ENCODE measurements at places on chromosomes 1 and 21.

DNA sequence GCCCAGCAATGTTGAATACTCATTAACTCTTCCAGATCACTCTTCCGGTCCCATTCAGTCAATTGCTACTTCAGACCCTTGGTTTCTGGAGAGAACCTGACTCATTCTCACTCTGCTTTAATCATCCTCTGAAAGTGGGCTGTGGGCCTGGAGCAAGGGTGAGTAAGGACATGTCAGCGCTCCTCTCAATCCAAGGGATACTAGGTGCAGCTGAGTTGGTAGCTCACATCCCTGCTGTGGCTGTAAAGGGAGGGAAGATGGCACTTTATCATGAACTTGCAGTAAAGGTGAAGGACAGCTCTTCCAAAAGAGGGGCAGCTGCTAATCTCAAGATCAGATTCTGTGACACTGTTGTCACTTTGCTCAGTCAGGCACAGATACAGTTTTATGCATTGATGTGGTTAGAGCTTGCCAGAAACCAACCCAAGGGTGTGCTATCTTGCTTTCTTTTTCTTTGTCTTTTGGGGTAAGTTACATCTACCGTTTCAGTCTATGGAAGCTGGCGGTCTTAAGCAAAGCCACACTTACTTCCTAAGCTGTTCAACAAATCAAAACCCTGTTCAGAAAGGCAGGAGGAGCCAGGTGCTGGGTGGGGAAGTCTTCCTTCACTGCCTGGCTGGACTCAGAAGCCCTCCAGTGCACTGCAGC lies 26.5 kb upstream of the NTPCR start:
- DNase-seq: peak; percentile 31

- DNase-seq: no peak
Observed at GRCh38 chr1:201191653-201192260, 1.1 kb downstream of the IGFN1 start.

DNA sequence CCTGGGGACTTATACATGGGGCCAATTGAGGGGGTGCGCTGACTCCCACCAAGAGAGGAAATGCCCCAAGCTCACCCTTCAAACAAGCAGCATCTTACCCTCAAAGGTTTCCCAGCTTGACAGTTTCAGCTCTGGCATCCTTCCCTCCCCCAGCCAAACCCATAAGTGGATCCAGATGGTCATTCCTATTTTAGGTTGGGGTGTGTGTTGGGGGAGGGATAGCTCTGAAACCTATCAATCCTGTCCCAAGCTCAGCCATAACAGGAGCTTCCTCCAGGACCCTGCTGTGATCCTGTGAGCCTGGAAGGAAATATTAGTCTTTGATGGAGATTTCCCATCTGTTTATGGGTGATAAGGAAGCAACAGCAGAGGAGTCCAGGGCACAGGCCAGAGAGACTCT lies 3.4 kb upstream of the TMEM222 start:
- DNase-seq: no peak

GRCh38 chr1:38083541-38083940 lies 36.9 kb upstream of the POU3F1 start:
- no peak for DNase-seq

DNA sequence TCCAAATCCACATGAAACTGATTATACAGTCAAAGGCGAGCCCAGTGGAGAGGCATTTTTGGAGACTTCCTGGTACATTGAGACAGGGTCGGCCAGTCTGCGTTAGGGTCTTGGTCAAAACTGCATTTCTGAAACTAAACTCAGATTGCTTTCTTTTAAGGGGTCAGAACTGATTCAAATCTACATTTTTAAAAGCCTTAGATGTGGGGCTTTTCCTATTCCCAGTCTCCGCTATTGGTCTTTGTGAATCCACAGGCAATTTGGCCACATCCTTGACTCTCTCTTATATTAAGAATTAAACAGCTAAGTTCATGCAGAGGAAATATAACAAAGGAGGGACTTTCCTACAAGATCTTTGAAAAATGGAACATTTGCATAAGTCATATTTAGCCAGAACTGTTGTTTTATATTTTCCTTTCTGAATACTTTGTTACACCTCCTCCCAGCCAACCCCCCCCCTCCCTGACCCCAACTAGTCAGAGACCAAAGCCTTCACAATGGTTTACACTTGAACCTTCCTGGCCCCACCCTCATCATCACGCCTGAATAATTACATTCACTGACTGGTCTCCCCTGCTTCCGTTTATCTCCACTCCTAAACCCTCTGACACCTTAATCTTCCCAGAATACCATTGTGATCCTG lies 30.9 kb downstream of the SELL start:
- no peak for DNase-seq

DNA sequence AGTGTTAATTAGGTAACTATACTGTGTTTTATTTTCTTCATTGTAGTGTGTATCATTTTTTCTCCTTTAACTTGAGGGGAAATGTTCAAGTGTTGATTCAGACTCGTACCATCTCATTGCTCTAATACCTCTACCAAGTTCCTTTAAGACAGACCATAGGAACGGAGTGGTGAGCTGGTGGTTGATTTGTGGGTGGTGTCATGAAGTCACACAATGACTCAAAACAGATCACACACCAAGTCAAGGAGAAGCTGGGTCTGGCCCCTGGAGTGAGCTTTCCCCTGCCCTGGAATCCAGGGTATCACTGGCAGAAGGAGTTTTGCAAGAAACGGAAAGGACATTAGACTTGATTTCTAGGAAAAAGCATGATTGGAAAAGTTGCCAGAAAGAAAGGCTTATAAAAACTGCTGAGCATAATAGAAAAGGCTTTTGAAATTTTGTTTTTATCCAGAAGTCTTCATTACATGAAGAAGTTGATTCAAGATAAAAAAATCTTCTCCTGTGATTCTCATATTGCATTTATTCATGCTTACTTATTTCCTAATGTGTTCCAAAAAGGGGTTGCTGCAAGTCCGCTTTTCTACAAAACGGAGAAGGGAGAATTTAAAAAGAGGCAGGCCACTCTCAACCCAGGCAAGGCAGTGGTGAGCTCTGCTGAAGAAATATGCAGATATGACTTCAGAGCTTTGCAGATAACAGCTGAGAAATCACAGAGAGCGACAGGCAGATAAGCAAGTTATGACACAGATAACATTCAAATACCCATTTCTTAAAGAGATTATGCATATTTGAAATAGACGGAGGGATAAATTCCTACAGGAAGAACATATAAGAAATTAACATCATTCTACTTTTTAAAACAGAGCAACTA lies 79.7 kb downstream of the TBX19 start:
- no peak for DNase-seq

DNA sequence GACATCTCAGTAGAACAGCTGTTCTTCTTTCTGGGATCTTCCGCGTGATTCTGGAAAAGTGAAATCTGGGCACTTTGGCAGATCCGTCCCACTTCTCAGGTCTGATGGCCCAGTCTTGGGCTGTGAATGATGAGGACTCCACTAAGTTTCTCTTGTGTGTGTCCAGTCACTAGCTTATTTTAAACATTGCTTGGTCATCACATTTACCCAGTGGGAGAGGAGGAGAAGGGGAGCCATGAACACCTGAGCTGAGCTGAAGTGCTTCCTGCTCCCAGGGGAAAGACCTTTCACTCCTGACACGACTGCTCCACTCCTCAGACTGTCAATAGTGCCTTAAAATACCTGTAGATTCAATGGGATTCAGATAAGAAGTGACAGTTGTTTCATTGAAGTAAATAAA lies 101.9 kb upstream of the SLC35F3 start:
- DNase-seq: no peak

DNA sequence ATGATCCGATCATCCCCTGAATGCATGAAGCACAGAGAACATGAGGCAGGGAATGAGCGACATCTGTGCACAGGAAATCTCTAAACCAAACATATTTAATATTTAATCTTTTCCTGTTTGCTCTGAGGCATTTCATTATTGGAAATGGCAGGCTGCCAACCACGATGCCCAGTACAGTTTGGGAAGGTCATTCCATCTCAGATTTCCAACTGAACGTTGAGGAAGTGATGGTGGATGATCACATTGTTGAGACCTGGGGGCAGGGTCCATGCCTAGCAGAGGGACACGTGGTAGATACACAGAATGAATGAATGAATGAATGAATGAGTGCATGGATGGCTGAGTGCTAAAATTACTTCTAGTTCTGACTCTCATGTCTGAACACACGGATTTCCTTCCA lies 15.9 kb upstream of the FASLG start:
- no peak for DNase-seq

DNA sequence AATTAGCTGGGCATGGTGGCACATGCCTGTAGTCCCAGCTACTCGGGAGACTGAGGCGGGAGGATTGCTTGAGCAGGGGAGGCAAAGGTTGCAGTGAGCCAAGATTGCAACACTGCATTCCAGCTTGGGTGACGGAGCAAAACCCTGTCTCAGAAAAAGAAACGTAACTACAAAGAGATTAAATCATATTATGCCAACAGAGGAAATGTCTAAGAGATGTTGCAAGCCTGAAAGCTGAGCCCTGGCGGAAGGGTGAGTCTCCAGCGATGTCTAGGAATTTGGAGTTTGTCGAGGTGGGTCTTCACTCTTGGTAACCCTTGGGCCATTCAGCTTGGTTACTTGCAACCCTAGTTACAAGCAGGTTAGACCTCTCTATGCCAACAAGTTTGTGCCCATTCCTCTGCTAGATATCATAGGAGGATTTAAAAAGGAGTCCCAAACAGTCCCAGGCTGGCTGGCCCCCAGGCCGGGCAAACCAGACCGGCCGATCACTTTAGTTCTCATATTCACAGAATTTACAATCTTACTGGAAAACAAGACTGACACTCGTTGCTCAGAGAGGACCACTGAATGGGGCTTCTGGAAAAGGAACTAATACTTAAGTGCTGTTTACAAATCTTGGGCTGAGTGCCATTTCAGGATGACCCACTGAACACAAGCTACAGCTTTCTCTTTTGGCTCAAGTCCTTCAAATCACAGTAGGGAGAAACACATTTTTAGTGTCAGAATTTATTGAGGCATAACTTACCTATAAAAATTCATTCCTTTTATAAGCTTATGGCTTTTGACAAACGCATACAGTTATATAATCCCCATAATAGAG lies 27.1 kb downstream of the SLC30A1 start:
- DNase-seq: no peak

DNA sequence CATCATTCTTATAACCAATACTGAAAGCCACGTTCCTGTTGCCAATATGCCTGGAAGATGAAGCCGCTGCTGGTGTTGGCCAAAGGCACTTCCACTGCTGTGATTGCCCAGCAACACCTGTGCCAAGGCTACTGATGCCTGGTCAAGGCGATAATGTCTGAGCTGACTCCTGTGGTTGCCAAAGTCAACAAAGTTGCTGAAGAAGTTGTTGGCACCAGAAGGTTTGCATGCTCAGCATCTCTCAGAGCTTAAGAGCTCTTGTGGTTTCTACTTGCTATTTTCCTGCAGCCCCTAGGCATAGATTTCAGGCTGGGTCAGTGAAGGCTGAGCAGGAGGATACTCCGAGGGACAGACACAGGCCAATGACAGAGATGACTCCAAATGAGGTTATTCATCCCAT lies 63.4 kb upstream of the RAB3GAP2 start:
- no peak for DNase-seq

DNA sequence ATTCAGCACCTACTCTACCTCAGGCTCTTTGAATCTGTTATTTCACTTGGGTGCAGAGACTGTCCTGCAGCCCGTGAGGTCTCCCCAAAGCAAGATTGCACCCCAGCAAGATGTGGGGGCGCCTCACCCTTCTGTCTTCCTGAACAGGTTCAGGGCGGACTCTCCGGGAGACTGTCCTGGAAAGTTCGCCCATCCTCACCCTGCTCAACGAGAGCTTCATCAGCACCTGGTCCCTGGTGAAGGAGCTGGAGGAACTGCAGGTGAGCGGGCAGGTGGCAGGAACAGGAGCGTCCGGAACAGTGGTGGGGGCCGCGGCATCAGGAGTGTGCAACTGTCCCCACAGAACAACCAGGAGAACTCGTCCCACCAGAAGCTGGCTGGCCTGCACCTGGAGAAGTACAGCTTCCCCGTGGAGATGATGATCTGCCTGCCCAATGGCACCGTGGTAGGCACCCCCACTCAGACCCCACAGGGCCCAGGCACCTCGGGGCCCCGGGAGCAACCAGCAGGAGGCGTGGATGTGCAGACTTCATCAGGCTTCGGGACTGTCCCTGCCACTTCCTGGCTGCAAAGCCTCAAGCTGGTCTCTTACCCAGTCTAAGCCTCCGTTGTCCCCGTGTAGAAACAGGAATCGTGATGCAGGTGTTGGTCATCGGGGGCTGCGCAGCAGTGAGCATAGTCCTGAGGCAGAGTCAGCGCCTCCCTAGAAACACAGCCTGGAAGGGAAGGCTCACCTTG lies 5.9 kb upstream of the MTFR1L start:
- no peak for DNase-seq

DNA sequence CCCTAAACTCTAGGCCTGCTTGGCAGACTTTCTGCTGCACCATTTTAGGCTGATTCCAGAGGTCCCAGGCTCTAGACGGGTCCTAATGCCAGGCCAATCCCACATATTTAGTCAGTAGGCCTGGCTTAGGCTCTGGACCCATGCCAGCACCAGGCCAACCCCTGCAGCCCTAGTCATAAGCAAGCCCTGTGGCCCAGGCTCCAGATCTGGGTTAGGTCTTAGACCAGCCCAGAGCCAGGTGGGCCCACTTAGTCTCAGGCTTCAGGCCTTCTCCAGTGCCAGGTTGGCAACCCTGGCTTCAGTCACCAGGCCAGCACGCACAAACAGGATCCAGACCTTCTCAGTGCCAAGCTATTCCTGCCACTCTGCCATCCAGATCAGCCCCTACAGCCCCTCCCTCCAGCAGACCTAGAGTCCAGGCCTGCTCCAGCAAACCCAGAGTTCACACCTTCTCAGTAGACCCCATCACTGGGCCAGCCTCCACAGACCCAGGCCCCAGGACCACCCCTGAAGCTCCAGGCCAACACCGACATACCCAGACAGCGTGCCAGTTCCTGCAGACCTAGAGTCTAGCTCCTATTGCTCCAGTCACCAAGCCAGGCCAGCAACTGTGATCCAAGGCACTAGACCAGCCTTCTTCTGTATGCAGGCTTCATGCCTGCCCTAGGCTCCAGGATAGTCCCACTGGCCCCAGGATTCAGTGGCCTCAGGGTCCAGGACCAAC lies 467.6 kb downstream of the RWDD3 start:
- no peak for DNase-seq

GRCh38 chr1:206860165-206860564 lies 5.3 kb upstream of the IL20 start:
- no peak for DNase-seq

DNA sequence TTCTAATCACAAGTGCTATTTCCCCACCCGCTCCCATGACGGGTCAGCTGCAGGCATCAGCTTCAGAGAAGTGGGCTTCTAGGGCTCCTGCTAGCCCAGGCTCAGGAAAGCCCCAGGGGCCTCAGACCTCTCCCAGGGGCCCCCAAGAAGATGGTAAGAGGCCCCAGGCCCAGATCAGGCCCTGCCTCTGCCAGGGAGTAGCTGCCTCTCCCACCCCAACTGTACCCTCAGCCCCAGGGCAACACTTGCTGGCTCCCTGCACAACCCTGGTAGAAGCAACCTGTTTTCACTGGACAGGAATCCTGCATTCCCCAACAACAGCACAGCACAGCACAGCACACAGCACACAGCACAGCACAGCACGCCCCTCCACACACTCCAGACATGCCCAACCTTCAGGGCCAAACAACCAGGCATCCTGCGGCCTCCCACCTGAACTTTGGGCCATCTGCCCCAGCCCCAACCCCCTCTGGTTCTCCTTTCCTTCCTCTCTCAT lies 6.5 kb downstream of the BLACAT1 start:
- no peak for DNase-seq

- no peak for DNase-seq
Observed at GRCh38 chr1:231781892-231782291, 155.3 kb downstream of the DISC1 start.

Data from activated T-cell treated with anti-CD3 and anti-CD28 coated beads, Interleukin-2, amount 50 U/mL, for 1 hour (primary cell).